Muscle of arm (tissue), 14 donors: ENCODE measurements at places on chromosomes 5 and 9. TPM values are rescaled to one million over a fixed set of nuclear protein-coding genes. Genes with fewer than 3 reads are reported as not detected.

Gene PCDHB2
- polyA plus RNA-seq = 5.1 TPM

GRCh38 chr9:10005206-10005605 is 607.6 kb downstream of the PTPRD start:
- DNase-seq = no peak

- DNase-seq = no peak
These were observed 218.5 kb downstream of the PLK2 start for GRCh38 chr5:58241389-58241788.

- DNase-seq = no peak
These were observed 270.5 kb downstream of the SMARCA2 start for GRCh38 chr9:2285416-2286332.

- peak; percentile 39 for DNase-seq
These were observed 129.7 kb downstream of the CEMIP2 start for GRCh38 chr9:71638627-71639026.

DNA sequence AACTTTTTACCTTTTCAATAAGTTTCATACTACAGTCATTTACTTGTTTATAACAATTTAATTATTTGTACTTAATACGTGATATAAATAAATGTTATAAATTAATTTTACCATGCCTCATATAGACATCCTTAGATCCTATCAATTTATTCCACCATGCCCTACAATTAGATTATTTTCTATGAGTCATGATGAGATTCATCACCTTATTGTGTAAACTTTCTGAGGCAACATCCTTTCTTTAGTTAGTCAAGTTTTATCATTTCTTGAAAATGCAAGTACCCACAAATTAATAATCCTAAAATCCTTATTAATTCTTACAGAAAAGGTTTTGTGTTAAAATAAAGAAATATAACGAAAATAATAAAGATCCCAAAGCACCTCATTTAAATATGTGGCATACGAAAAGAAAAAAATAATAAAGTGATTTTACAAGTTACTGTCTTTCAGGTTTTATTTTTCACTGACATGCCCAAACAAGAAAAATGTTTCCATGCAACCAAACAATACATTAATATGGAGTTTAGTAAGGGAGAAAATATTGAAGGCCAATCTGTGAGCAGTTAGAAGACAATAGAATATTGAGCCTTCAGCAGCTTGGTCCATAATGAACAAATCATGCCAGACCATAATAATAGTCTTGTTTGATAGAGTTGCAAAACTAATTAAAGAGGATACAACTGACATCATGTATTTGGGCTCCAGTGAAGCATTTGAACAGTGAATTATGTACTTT is 188.7 kb upstream of the MRPS30 start:
- no peak for DNase-seq
